ENCODE measurements at places on chromosomes 11 and 22.

DNA sequence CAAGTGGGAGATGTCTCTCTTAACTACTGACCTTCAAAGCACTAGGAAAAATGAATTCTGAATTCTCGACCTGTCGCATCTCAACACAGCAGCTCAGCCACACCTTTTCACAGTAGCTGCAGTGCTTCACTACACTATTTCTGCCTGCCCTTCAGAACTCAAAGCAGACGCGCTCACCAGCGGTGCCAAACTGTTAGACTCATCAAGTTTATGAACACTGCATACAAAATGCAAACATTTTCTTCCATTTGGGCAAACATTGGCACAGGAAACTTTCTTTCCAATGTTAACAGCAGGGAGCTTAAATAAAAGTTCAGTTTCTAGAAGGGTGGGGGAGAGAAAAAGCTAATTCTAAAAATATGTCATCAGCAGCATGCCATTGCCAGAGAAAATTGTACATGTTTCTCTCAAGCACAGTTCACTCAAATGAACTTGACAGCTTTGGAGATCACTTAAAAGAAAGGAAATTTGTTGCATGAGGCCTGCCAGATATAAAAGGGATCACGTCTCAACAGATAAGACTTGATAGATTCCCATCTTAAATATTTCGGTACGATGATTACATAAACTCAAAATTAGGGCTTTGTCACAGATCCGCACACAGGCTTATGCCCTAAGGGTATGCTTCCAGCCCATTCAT lies 82.7 kb downstream of the CADM1 start:
- H3K4me3 ChIP-seq = no peak overlapping the region
- H3K27ac ChIP-seq = no peak overlapping the region
- H3K4me1 ChIP-seq = no peaks in the 10 kb centered on the region

GRCh38 chr11:111633756-111634362 lies 31.6 kb downstream of the SIK2 start:
- H3K27ac ChIP-seq = peak overlapping the region; percentile 32
- peaks cover 29% of the 10 kb centered on the region for H3K4me1 ChIP-seq
- DNase-seq = no peak

GRCh38 chr11:100356035-100356434 lies 331.1 kb upstream of the ARHGAP42 start:
- no peaks in the 10 kb centered on the region for H3K36me3 ChIP-seq
- H3K4me1 ChIP-seq = no peaks in the 10 kb centered on the region
- H3K27ac ChIP-seq = no peak overlapping the region
- H3K4me3 ChIP-seq = no peak overlapping the region
- no peaks in the 10 kb centered on the region for H3K27me3 ChIP-seq

DNA sequence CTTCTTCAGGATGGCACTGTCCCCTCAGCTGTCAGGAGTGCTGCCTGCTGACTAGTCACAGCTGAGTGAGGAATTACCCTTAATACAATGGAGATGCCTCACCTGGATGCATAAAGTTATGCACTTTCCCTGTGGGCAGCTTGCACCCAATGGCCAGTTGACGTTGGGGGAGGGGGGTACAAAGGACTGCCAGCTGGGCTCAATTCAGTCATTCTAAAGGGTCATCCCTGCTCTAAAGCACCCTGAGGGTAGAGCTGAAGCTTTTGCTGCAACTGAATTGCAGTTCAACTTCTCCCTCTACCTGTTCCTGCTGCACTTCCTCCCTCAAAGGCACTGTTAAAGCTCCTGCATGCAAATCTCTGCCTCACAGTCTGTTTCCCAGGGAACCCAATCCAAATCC lies 147.8 kb upstream of the SESN3 start:
- H3K27me3 ChIP-seq = peaks cover 24% of the 10 kb centered on the region

DNA sequence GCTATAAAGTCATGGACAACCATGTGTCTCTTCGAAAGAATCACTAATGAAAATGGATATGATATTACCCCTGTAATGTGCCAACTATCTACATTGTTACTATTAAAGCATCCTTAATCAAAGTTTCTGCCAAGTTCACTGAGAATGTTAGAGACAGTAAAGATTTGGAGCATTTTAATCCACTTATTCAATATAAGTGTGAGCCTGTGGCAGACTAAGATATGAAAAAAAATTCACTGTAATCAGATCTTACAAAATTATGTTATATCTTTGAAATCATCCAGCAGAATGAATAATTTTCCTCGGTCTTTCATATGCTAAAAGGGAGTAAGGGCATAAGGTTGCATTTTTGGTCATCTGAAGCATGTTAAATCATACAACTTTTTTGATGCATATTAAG lies 49.9 kb downstream of the MAML2 start:
- peaks cover 39% of the 10 kb centered on the region for H3K4me1 ChIP-seq
- H3K4me3 ChIP-seq = peak overlapping the region; percentile 86
- no peaks in the 10 kb centered on the region for H3K27me3 ChIP-seq

GRCh38 chr11:111379602-111380136 lies 594 bp upstream of the POU2AF1 start:
- H3K36me3 ChIP-seq = no peaks in the 10 kb centered on the region
- H3K4me1 ChIP-seq = peaks cover 19% of the 10 kb centered on the region
- DNase-seq = no peak
- peak overlapping the region; percentile 61 for H3K27ac ChIP-seq

Measured in T-helper 17 cell (primary cell).